Progenitor cell of endocrine pancreas (in vitro differentiated cells): ENCODE measurements at places on chromosomes 13 and 19. TPM values are rescaled to one million over a fixed set of nuclear protein-coding genes. Genes with fewer than 3 reads are reported as not detected.
A peak's percentile ranks its signal among the peaks of the same experiment; 100 is the strongest.

Gene CUL4A
- total RNA-seq = 75.8 and 77.1 TPM in 2 replicates

DNA sequence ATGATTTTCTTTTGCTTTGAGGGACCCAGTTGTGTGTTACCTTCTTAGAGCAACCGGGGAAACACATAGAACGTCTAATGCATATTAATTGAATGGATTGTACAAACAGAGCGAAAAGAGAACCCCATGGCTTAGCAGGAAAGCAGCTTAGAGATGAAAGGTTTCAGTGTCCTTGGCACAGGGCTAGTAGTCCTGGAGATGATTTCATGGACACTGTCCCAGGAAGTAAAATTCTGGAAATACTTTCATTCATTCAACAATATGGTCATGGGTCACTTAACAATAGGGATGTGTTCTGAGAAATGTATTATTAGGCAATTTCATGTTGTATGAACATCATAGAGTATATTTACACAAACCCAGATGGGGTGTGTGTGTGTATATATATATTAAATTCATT lies 9.7 kb upstream of the FUT2 start:
- peaks cover 2% of the 10 kb centered on the region for H3K27me3 ChIP-seq
- peaks cover 2% of the 10 kb centered on the region for H3K4me1 ChIP-seq
- H3K4me3 ChIP-seq = no peak overlapping the region
- no peak overlapping the region for H3K27ac ChIP-seq

DNA sequence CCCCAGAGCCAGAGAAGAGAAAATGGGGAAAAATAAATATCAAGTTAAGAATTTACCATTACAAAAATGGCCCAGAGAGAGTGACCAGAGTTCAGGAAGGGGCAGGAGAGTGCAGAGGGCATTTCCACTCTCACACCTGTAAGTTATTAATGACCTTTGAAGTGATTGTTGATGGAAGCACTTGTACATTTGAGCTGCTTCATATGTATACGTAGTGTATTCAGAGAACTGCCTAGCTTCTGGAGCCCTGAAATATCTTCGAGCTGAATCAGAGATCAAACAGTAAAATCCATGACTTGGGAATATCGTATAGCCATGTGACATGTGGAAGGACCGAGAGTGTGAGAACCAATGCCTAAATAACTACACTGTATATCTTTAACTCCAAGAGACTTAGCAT lies 49.2 kb upstream of the PCCA start:
- peaks cover 9% of the 10 kb centered on the region for H3K4me1 ChIP-seq
- no peaks in the 10 kb centered on the region for H3K27me3 ChIP-seq
- H3K27ac ChIP-seq = no peak overlapping the region
- DNase-seq = no peak

DNA sequence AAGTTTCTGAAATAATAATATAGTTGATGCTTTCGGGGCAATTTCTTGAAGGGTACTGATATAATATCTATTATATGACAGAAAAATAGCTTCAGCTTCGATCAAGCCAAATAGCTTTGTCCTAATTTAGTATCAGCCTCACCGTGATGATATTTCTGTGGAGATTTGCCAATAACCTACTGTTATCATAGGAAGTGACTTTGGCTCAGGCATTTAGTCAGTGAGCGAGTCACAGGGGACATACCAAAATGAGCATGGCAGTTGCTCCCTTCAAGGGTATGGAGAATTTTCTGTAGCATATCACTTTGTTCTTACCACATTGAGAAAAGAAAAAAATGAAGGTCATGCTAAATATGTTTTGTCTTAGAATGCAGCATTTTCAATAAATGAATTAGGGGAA lies 767.6 kb upstream of the SLITRK1 start:
- no peaks in the 10 kb centered on the region for H3K27me3 ChIP-seq
- no peak overlapping the region for H3K4me3 ChIP-seq
- no peaks in the 10 kb centered on the region for H3K36me3 ChIP-seq
- no peak overlapping the region for H3K27ac ChIP-seq

GRCh38 chr19:35315883-35316282 lies 13.1 kb upstream of the CD22 start:
- no peak overlapping the region for H3K4me3 ChIP-seq
- H3K27ac ChIP-seq = peak overlapping the region; percentile 62
- H3K4me1 ChIP-seq = peaks cover 9% of the 10 kb centered on the region
- DNase-seq = no peak
- no peaks in the 10 kb centered on the region for H3K36me3 ChIP-seq
- no peaks in the 10 kb centered on the region for H3K27me3 ChIP-seq

GRCh38 chr13:33260168-33261098 lies 25.1 kb downstream of the STARD13 start:
- no peak overlapping the region for H3K27ac ChIP-seq
- H3K27me3 ChIP-seq = no peaks in the 10 kb centered on the region
- H3K36me3 ChIP-seq = no peaks in the 10 kb centered on the region

DNA sequence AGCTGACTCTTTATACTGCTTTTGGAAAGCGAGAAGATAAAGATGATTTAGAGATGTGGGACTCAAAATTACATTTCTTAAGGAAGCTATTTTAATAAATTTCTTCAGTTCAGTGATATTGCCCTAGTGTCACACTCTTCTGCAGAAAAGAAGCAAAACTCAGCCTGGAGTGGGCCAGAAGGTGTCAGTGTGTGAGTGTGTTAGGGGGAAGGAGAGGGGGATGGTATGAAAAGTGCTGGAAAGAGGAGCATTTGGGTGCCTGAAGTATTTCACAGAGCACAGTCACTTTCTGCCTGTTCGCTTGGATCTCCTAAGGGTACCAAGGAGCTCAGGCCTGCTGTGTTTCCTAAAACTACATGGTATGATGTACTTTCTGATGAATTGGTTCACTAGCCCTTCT lies 84.5 kb upstream of the FRY start:
- H3K36me3 ChIP-seq = no peaks in the 10 kb centered on the region
- DNase-seq = no peak
- no peaks in the 10 kb centered on the region for H3K27me3 ChIP-seq
- peaks cover 63% of the 10 kb centered on the region for H3K4me1 ChIP-seq
- H3K4me3 ChIP-seq = peak overlapping the region; percentile 5

DNA sequence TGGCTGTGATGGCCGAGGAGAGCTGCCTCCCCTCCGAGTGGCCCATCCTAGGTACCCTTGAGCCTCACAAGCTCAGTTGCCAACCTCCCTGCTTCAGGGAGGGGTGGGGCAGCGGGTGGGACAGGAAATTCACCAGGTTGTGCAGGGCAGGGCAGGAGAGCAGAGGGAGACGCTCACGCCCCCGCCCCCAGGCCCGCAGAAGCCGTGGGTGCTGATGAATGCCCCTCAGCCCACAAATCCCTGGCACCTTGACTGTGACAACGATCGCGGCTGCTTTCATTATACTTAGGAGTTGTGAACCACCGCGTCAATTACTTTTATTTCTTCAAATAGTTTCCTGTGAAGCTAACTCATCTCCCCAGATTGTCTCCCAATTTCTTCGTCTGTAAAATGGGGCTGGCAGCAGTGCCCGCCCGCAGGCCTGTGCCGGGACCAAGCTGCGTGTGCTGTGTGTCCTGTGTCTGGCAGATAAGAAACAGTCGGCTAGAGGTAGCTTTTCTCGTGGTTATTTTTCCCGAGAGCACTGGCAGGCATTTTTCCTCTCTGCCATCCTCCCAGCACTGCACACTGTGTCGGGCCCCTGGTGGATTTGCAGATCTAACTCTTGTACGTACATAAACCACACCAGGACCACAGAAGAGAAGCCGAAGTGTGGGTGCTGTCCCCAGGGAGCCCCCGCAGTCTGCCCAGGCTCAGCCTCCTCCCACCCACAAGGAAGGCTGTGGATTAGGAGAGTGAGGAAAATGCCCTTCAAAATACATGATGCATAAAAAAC lies 7.9 kb upstream of the RASA3 start:
- no peaks in the 10 kb centered on the region for H3K36me3 ChIP-seq
- H3K27me3 ChIP-seq = peaks cover 10% of the 10 kb centered on the region
- no peaks in the 10 kb centered on the region for H3K4me1 ChIP-seq
- DNase-seq = no peak

- no peak overlapping the region for H3K27ac ChIP-seq
- H3K36me3 ChIP-seq = no peaks in the 10 kb centered on the region
- H3K27me3 ChIP-seq = no peaks in the 10 kb centered on the region
- no peak for DNase-seq
- peaks cover 30% of the 10 kb centered on the region for H3K4me1 ChIP-seq
- no peak overlapping the region for H3K4me3 ChIP-seq
Measured at GRCh38 chr19:33282036-33282671, 20.2 kb downstream of the CEBPA start.
